ENCODE measurements at places on chromosomes 7 and 10.
A peak's percentile ranks its signal among the peaks of the same experiment; 100 is the strongest.

DNA sequence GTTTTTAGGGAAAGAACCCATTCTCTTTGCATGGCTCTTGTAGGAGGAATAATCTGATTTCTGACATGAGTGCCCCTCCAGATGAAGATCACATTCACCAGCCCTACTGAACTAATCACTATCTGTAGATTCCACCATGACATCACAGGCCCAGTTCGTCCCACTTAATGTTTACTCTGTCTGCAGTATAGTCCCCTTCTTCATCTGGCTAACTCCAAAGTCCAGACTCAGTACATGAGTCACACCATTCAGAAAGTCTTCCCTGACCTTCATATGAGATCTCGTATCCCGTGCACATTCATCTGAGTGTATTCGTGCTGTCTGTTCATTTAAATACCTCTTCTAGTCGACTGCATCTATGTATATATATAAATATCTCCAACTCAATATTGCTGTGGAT is 366.5 kb upstream of the AKR1E2 start:
- ATAC-seq, result no peak

DNA sequence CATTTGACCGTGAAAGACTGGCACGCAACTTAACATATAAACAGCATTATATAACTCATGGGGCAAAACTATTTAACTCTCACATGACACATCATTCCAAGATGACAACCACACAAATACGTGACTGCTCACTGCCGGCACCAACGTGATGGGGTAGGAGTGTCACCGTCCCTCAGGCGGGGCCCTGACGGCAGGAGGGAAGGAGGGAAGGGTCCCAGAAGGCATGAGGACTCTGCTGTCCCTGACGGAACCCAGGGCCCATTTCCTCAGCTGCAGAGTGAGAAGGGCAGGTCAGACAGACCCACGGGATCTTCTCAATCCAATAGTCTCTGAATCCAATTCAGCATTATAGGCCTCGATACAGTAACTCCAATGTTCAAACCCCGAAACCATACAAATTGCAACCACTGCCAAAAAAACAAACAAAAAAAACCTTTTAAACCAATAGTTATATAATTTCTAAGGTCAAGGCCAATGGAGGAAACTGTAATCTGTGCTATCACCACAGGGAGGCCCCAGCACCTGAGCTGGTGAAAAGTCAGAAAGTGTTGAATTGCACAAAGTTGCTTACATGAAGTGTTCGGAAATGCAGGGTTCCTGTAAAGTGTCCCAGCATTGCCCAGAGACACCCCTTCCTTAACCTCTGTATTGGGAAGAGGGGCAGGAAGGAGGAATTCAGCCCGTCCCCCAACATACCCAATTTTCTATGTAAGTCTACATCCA is 137.4 kb downstream of the TNS3 start:
- ATAC-seq, result peak; percentile 49

DNA sequence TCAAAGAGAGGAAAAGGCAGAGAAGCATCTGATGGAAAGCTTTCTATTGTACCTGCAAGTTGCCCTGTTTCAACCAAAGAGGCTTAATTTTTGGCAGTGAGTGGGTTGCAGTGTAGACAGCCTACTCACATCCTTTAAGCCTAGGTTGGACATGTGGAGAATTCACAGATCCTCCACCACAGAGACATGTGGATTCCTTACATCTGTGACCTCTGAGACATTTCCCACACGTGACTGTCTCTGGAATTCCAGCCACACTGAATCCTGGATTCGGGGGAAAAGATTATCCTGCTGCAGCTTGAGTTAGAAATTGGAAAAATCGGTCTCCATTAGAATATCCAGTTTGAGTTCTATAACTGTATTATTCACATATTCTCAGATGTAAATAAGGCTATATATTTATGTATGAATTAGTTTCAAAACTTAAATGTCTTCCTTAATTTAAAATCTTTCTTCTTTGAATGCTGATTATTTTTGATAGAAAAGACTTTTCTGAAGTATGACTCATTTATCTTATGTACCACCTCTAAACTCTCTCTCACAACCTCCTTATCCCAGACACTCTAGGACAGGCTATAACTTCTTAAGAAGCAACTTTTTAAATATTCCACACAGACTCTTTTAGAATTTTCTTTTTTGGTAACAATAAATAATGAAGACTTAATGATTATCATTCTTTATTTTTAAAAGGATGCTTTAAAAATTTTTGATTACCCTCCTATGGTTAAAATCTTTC is 123.3 kb downstream of the TWIST1 start:
- ATAC-seq, result no peak

DNA sequence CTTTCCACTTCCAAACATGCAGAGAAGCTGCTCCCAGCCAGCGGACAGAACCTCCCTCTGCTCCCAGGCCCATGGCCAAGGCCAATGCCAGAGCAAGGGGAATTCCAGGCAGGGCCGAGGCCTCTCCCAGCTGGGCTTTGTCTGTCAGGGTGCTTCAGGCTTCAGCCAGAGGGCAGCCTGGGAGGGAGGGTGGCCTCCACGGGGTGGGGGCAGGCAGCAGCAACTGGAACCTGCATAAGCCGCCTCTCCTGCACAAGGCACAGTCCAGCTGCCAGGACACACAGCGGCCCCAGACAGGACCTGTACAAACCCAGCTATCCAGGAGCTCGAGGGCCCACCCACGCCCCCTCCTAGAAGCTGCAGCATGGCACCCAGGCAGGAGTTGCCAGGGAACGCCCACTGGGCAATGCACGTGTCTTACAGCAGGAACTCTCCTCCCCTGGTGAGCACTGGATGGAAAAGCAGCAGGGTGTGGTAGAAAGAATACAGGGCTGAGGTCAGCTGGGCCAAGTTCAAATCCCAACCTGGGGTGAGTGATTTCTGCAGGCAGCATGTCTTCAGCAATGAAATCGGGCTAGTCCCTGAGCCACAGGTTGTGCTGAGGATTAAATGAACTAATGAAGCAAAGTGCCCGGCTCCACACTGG is 7.6 kb downstream of the FAM53B start:
- peak; percentile 71 for ATAC-seq

DNA sequence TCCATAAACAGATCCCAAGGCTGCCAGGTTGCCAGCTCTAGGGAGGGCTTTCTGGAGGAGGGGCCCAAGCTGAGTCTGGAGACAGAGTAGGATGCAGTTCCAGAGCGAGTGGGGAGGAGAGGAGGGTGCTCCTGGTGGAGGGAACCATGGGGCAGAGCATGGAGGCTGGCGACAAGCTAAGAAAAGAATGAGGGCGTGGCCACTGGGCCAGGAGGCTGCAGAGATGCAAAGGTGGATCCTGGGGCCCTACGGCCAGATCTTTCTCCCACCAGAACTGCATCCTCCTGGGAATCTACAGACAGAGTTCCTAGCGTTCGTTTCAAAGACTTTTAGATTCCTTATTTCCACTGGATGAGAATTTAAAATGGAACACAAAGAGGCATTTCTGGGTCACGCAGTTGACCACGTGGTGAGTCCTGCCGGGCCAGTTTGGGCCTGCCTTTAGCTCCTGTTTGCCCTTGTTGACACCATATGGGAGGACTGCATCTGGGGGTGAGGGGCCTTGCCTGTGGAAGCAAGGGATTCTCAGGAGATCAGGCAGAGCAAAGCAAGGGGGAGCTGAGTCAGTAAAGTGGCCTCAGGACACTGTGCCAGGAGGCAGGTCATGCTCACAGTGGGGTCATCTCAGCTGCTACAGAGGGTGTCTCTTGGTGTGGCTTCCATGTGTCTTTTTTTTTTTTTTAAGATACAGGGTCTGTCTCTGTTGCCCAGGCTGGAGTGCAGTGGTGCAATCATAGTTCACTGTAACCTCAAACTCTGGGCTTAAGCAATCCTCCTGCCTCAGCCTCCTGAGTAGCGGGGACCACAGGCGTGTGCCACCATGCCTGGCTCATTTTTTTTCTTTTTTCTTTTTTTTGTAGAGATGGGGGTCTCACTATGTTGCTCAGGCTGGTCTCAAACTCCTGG is 137.8 kb downstream of the SH3PXD2A start:
- peak; percentile 17 for ATAC-seq

DNA sequence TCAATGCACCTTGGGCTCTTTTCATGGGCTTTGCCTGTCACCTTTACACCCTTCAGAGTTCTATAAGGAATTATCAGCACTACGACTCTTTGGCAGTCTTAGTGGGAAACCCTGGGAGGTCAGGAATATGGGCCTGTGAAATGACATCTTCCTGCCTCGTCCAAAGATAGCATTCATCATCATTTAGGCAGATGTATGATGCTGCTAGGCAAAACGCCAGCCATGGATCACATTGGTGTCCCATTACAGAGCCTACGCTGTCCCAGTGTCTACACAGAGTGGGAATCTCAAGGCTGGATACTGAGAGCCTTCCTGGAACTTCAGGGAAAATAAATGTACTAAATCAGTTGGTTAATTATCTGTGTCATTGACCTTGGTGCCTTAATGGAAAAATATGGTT is 259.4 kb upstream of the CELF2 start:
- no peak for ATAC-seq

Data from esophagus mucosa (tissue), 1 donor.